ENCODE measurements at places on chromosomes 11 and 22. TPM values are rescaled to one million over a fixed set of nuclear protein-coding genes. Genes with fewer than 3 reads are reported as not detected.

Gene CEP126
- 3.8 TPM for total RNA-seq

DNA sequence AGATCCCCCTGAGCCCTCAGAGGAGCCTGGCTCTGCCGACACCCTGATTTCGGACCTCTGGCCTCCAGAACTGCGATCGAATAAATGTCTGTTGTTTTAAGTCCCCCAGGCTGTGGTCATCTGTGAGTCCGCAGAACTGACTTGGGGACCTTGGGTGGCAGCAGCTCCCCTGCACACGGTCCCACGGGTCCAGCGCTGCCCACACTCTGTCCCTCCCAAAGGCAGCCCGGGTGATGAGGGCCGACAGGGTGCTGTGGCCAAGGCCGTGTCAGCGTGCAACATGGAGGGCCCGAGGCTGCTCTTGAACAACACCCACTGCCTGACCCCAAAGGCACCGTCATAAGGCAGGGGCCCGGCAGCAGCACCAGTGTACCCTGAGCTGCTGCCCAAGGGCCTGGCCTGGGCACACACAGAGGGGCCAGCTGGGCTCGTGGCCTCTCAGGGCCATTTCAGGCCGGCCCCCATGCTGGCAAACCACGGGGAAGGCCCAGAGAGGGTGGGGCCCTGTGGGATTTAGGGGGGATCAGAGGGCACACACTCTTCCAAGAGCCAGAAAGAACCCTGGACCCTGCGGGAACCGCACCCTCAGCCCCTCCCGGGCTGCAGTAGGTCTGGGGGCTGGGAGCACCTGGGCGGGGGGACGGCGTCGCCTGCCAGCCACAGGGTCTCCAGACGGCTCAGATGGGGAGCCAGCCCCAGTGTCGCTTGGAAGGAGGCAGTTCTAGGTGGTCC lies 77.1 kb upstream of the PRR5 start:
- no peak for DNase-seq

GRCh38 chr11:13851691-13852090 lies 110.8 kb upstream of the SPON1 start:
- DNase-seq, result no peak

DNA sequence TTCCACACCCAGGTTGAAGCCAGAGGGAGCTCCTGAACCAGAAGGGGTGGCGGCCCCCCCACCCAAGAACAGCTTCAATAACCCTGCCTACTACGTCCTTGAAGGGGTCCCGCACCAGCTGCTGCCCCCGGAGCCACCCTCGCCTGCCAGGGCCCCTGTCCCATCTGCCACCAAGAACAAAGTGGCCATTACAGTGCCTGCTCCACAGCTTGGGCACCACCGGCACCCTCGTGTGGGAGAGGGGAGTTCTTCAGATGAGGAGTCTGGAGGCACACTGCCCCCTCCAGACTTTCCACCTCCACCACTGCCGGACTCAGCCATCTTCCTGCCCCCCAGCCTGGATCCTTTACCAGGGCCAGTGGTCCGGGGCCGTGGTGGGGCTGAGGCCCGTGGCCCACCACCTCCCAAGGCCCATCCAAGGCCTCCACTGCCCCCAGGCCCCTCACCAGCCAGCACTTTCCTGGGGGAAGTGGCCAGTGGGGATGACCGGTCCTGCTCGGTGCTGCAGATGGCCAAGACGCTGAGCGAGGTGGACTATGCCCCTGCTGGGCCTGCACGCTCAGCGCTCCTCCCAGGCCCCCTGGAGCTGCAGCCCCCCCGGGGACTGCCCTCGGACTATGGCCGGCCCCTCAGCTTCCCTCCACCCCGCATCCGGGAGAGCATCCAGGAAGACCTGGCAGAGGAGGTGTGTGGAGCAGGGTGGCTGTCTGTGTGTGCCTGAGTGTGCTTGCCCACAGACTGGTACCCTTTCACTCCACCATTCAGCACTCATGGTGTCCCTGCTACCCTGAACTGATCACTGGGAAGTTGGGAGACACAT lies 6.7 kb downstream of the PHOX2A start:
- no peak for DNase-seq

Gene KRTAP5-8
- not detected for total RNA-seq

Gene PGA5
- total RNA-seq, result not detected

- no peak for DNase-seq
Measured at GRCh38 chr11:59761993-59762392, 6.8 kb downstream of the STX3 start.

Measured in Calu3 (cell line).